ENCODE measurements at places on chromosomes 4 and X.

DNA sequence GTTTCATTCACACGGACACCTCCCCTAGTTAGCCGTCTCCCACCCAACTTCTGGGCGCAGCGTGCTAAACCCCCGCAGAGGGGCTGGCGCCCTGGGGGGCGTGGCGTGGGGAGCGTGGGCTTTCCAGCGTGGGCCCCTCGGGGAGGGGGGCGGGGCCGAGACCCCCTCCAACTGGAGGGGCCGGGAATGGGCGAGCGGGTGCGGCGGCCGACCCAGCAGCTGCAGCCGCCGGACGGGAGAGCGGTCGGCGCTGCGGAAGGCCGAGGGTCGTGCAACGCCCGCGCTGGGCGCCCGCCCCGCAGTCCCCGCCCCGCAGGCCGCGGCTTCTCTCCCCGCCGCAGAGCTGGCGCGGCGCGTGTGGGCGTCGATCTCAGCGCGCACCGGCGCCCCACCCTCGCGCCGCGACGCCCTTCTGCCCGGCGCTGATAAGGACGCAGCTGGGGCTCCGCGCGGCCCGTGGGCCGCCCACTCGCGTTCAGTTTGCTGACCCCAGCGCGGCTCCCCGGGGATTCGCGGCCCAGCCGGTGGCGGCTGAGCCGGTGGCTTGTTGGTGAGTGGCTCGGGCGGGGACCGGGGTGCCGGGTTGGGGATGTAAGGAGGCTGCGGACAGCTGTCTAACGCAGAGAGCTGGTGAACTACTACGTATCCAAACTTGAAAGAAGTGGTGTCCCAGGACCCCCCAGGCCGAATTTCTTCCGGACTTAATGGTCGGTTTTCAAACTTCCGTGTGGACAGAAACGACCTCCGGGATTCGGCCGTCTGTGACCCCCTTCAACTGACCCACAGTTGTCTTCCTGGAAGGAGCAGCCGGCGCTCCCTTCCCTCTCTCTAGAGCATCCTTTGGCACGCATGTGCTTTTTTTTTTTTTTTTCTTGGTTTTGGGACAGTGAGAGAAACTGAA, 1.5 kb downstream of the FHDC1 start:
- H3K4me3 ChIP-seq, result peak overlapping the region; percentile 80
- DNase-seq, result peak; percentile 57
- no peaks in the 10 kb centered on the region for H3K36me3 ChIP-seq
- H3K27ac ChIP-seq, result no peak overlapping the region

DNA sequence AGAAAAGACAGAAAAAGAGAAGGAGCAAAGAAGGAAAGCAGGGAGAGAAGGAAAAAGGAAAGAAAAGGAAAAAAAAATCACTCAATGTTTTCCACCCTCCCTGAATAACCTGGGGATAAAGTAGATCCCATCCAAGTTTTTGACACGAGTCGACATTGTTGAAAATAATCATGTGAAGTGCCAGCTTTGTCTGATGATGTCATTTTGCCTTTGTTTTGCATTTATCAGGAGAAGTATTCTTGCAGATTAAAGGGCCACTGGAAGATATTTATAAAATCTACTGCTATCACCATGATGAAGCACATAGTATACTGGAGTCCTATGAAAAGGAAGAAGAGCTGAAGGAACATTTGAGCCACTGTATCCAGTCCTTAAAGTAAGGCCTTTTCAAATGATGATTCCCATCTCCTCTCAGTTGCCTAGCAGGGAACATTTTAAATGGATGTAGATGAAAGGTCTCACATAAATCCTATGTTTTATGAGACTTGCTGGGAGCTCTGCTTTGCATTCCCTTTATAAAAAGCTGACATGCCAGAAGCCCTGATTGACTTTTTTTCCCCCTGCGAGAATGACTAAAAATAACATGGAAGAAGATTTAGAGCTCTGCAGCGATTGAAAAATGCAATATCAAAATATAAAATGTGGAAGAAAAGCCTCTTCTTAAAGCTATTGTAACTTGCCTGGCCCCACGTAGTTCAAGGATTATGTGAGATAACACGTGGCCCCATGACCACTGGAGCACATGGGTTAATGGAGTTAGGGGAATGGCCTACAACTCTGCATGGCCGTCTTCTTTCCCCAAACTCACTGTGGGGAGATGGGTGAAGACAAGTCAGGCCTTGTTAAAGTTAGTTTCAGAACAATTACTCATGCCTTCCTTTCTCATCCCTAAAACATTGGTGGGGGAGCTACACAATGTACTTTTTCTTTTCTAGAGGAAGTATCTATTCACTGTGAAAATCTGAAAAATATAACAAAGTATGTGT, 77.5 kb downstream of the INTS12 start:
- DNase-seq, result no peak
- H3K36me3 ChIP-seq, result no peaks in the 10 kb centered on the region
- H3K27me3 ChIP-seq, result no peaks in the 10 kb centered on the region
- H3K4me3 ChIP-seq, result no peak overlapping the region
- no peak overlapping the region for H3K27ac ChIP-seq

GRCh38 chr4:175787948-175788347, 24.1 kb downstream of the GPM6A start:
- H3K36me3 ChIP-seq, result no peaks in the 10 kb centered on the region
- peak overlapping the region; percentile 3 for H3K27ac ChIP-seq
- peaks cover 3% of the 10 kb centered on the region for H3K27me3 ChIP-seq
- no peak for DNase-seq
- no peak overlapping the region for H3K4me3 ChIP-seq
- peaks cover 13% of the 10 kb centered on the region for H3K4me1 ChIP-seq

DNA sequence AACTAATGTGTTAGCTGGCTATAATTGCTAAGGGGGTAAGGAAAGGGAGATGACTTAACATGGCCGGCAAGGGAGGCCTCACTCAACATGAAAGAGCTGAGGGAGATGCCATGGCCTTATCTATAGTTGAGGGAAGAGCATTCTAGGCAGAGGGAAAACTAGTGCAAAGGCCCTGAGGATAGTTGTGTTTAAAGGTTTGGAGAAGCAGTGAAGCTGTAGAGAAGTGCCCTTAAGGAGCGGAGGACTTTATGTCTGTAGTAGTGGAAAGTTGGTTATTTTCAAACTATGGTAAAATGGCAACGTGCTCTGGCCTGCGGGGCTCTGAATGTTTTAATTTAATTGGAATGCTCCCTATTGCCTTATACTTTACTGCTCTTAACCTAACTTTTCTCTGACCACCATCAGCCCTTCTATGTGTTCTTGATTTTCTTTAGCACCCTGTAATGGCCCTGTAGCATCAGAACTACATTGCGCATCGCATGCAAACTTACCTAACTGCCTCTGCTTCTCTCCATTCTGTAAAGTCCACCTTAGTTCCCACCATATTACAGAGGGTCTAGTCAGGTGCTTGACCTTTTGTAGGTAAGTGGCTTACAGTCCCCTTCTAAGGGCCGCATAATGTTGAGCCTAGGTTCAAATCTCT, 35.8 kb downstream of the ERVMER34-1 start:
- peaks cover 31% of the 10 kb centered on the region for H3K4me1 ChIP-seq
- H3K36me3 ChIP-seq, result peaks cover 70% of the 10 kb centered on the region
- H3K27me3 ChIP-seq, result peaks cover 3% of the 10 kb centered on the region
- H3K27ac ChIP-seq, result peak overlapping the region; percentile 47
- no peak for DNase-seq

DNA sequence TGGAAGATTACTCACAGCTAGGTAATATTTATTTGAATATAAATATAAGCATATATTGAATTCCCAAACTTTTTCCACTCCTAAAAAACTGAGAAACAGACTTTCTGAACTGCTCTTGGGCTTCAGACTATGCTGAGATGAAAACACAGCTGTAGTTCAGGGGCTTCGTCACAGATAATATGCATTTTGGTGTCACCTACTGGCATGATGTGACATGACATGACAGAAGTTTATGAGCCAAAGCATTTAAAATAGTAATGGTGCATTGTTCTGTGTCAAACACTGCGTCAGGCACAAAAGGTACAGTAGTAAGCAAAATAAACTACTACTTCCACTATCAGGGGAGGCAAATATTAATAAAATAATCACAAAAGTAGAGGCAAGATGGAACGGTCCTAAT, 171.3 kb downstream of the BTC start:
- H3K27ac ChIP-seq, result no peak overlapping the region
- H3K36me3 ChIP-seq, result no peaks in the 10 kb centered on the region
- peak; percentile 2 for DNase-seq
- H3K27me3 ChIP-seq, result peaks cover 4% of the 10 kb centered on the region
- H3K4me3 ChIP-seq, result no peak overlapping the region
- no peaks in the 10 kb centered on the region for H3K4me1 ChIP-seq

Measured in nephron progenitor cell (in vitro differentiated cells).